ENCODE measurements at places on chromosomes 1 and 21. TPM values are rescaled to one million over a fixed set of nuclear protein-coding genes. Genes with fewer than 3 reads are reported as not detected.

The CORT gene
- not detected for total RNA-seq

The LRRC71 gene
- total RNA-seq: not detected

The NR1I3 gene
- not detected for total RNA-seq

The IRF6 gene
- not detected for total RNA-seq

The PCBP3 gene
- total RNA-seq: 4.0 TPM

The FCER1A gene
- not detected for total RNA-seq

The NCAM2 gene
- total RNA-seq: 5.2 TPM

The NPR1 gene
- 0.12 TPM for total RNA-seq

DNA sequence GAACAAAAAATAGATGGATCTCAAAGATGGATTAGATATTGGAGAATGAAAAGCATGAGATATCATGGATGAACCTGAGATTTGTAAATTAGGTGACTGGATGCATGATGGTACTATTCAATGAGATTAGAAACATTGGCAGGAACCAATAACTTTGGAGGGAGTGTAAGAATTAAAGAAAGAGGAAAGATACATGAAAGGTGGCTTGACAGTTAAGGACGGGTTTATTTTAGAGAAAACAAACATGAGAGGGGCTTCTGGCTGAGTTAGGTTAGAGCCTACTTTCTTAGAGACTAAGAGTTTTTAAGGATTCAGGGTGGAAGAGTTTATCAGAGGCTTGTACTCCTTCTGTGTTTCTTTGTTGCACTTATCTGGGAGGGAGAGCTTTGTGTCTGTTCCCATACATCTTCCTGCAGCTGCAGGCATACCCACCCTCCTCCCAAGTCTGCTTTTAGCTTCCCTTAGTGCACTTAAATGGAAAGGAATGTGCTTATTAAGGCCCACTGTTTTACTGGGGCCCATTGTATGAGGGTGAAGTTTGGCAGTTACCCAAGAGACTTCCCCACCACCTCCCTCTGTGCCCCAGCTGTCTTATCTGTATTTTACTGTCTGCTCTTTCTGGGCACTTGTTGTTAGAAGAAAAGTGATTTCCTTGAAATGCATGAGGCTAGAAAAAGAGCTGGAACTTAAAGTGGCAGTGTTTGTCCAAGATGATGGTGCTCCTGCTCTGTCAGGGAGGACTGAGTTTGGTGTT lies 26.1 kb upstream of the CR2 start:
- no peak for DNase-seq

DNA sequence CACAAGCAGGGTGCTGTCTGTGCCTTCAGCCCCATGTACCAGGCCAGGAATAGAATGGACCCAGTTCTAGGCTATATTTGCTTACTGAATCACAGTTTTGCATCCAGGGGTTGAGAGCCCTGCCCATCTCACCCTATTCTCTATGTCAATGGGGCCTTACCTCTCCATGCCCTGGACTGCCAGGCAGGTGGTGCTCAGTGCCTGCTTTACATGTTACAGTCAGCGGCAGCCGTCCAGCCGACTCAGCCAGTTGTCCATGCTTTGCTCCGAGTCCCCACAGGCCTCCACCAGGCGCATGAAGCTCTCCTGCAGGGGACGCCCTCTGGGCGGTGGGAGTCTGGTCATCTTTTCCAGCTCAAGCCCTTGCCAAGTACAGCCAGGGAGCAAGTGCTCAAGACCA lies 12.2 kb upstream of the FAM167B start:
- DNase-seq: peak; percentile 20

- DNase-seq: peak; percentile 67
These were observed 36.7 kb downstream of the ZNF695 start for GRCh38 chr1:246971090-246971721.

DNA sequence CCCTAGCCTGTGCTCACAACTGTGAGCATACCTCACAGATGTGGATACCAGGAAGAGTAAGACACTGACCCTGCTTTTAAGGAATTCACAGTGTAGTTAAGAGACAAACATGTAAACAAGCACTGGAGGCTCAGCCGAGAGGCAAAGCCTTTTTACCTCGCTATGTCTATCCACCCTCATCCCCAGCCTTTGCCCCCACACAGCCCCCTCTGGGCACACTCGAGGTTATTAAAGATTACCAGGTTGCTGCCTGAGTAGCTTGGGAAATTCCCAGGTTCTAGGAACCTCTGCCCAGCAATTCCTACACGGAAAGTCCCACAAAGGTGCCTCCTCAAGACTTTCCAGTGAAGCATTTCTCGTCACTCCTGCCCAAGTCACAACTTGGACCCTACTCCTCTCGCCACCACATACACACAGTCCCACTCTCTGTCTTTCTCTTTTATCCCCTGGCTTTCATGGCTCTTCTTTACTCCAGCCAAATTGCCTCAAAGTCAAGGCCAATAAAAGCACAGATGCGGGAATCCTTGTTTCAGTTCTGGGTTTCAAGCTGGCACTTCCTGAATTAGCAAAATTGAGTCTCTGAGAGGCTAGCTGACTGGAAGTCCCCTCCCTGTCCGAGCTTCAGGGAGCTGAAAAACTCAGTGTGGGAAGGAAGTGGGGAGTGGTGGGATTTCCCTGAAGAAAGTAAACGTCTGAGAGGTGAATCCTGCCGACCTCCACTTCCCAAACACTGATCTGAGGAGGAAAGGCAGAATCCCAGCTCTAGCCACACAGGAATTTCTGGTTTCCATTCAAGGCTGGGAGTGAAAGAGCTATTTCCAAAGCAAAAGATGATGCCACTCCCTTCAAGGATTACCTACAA lies 7.6 kb downstream of the DENND2D start:
- no peak for DNase-seq

- DNase-seq: peak; percentile 73
These were observed 40.6 kb upstream of the ATP1A1 start for GRCh38 chr1:116332451-116332850.

DNA sequence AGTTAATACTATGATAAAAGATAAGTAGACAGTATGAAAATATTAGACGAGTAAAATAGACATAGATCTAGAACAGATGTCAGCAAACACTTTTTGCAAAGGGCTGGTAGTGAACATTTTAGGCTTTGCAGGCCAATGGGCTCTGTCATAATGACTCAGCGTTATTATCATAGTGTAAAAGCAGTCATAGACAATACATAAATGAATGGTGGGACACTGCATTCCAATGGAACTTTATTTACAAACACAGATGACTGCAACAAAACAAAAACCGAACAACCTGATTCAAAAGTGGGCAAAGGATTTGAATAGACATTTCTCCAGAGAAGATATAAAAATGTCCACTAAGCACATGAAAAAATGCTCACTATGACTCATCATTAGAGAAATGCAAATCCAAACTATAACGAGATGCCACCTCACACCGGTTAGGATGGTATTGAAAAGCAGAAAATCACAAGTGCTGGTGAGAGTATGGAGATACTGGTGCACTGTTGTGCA lies 7.3 kb downstream of the GSTM5 start:
- DNase-seq: no peak

DNA sequence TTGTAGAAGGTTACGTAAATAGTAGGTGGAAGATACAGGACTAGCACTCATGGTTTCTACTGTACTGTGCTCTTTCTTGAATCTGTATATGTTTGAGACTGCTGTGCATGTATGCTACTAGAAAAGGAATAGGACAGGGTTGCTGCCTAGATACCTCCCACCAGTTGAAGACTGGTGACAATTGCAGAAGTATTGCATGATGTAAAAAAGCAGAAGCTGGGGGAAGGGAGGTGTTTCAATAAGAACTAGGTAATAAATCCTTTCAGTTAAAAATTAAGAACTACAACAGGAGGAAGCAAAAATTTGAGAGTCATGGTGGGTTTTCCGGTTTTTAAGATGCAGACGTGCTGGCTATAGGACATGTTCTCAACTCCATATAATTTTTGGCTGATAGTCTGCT lies 88.1 kb downstream of the CCDC30 start:
- no peak for DNase-seq

- no peak for DNase-seq
These were observed 688.8 kb upstream of the NR5A2 start for GRCh38 chr1:199338760-199339159.

GRCh38 chr1:54118704-54119103 lies 34.1 kb downstream of the CDCP2 start:
- DNase-seq: no peak

DNA sequence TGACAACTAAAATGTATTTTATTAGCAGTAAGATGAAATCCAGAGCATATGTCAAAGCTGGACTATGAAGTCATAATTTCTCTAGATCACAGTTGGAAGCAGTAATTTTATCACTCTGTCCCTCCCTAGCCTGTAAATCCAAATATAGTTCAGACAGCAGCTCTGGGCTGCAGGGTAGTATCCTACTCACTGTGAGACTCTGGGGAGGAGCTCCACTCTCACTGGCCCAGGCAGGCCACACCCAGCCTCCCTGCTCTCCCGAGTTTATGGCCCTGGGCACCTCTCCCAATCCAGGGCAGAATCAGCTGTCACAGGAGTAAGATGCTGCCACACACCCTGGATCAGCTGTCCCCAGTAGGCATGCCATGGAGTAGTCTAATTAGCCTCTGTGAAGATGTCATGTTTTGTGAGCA lies 131.1 kb downstream of the HLCS start:
- peak; percentile 50 for DNase-seq

DNA sequence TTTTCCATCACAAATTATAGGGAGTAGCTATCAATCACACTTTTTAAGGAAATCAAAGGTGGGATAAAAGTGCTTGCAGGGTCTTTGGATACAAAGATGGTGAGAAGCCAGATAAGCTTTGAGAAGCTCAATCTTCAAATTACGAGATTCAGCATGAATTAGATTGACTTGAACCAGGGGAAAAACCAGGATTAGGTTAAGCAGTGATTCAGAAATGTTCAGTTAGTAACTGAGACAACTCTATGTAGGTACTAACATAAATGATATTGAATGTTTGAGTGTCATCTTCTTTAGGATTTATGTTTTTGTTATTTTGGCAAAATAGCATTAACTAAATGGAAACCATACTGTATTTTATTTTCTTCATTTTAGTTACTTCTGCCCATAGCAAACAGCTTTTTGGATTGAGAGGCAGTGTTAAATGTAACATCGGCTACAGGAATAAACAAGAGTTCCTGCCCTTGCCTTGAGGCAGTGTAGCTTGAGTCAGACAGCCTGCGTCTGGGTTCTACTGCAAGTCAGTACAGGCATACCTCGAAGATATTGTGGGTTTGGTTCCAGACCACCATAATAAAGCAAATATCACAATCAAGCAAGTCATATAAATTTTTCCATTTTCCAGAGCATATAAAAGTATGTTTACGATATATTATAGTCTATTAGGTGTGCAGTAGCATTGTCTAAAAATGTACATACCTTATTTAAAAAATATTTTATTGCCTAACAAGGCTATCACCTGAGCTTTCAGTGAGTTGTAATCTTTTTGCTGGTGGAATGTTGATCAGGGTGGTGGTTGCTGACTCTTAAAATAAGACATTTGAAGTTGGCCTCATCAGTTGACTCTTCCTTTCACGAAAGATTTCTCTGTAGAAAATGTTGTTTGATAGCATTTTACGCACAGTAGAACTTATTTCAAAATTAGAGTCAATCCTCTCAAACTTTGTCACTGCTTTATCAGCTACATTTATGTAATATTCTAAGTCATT lies 36.9 kb upstream of the BACH1 start:
- no peak for DNase-seq

GRCh38 chr1:165915480-165915879 lies 88.1 kb downstream of the UCK2 start:
- no peak for DNase-seq

GRCh38 chr1:6672558-6672957 lies 29.1 kb downstream of the DNAJC11 start:
- DNase-seq: no peak

GRCh38 chr21:29238053-29238966 lies 60.4 kb upstream of the BACH1 start:
- peak; percentile 18 for DNase-seq

DNA sequence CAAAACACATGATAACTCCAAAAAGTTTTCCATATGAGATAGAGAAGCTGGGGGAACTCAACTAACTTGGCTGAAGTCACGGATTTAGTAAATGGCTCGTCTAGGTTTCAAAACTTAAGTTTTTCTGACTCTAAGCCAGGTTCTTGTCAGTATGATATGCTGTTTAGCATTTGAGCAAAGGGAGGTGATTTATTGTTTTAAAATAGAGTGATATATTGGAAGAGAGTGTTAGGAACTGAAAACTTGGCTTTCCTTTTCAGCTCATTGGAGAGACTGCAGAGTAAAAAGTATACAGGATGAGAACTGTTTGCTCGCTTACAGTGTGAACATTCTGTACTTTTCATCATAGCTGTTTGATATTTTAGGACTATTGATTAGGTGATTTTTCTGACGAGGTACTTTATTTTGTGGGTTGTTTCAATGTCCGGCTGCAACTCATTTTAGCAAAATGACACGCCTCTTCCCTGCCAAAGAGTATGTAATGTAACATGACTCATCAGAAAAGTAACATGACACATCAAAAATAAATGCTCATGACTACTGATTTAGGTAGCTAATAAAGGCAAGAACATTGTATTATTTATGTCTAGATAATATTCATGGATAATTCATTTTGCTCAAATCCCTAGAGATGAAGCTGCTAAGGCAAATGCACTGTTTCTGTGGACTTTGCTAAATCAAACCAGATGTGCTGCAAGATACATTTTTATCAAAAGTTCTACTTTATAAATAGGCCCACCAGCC lies 355.1 kb downstream of the GPATCH2 start:
- no peak for DNase-seq

DNA sequence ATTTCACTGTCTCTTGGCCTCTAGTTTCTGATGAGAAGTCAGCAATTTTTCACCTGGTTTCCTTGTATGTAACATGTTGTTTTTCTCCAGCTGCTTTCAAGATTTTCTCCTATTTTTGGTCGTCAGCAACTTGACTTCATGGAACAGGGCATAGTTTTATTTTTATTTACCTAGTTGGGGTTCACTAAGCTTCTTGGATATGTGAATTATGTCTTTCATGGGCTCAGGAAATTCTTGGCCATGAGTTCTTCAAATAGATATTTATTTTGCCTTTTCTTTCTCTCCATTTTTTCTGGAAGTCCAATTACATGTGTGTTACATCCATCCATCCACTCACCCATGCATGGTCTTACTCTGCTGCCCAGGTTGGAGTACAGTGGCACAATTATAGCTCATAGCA lies 13.7 kb downstream of the SDHB start:
- DNase-seq: no peak

GRCh38 chr1:42551590-42551989 lies 88.5 kb downstream of the CCDC30 start:
- no peak for DNase-seq

- no peak for DNase-seq
These were observed 4.2 kb upstream of the TBX15 start for GRCh38 chr1:118992237-118992825.

- no peak for DNase-seq
These were observed 96.4 kb upstream of the PPP2R5A start for GRCh38 chr1:212188599-212189351.

DNA sequence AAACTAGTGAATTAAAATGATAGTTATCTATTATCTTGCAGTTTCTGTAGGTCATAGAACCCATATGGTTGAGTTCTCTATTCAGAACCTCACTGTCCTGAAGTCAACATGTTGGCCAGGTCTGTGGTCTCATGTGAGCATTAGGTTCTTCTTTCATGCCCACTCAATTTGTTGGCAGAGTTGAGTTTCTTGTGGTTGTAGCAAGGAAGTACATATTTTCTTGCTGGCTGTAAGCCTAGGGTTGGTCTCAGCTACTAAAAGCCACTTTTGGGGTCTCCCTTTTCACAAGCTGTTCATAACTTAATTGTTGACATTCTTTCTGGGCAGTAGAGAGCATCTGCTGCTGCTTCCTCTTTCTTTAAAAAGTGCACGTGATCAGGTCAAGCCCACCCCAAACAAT lies 1165.1 kb upstream of the NCAM2 start:
- DNase-seq: no peak

All from G401 (cell line).